ENCODE measurements at places on chromosomes 12 and 14. TPM values are rescaled to one million over a fixed set of nuclear protein-coding genes. Genes with fewer than 3 reads are reported as not detected.
A peak's percentile ranks its signal among the peaks of the same experiment; 100 is the strongest.

The TXNDC16 gene
- total RNA-seq: 10.7 TPM

The CFAP251 gene
- 3.9 TPM for total RNA-seq

The C12orf54 gene
- not detected for total RNA-seq

The DBX2 gene
- total RNA-seq: 0.19 TPM

The ZFHX2 gene
- 1.5 TPM for total RNA-seq

The POU6F1 gene
- total RNA-seq: 36.5 TPM

The ANKS1B gene
- 30.0 TPM for total RNA-seq

GRCh38 chr14:74434294-74434693 is 8.3 kb upstream of the SYNDIG1L start:
- DNase-seq: no peak

DNA sequence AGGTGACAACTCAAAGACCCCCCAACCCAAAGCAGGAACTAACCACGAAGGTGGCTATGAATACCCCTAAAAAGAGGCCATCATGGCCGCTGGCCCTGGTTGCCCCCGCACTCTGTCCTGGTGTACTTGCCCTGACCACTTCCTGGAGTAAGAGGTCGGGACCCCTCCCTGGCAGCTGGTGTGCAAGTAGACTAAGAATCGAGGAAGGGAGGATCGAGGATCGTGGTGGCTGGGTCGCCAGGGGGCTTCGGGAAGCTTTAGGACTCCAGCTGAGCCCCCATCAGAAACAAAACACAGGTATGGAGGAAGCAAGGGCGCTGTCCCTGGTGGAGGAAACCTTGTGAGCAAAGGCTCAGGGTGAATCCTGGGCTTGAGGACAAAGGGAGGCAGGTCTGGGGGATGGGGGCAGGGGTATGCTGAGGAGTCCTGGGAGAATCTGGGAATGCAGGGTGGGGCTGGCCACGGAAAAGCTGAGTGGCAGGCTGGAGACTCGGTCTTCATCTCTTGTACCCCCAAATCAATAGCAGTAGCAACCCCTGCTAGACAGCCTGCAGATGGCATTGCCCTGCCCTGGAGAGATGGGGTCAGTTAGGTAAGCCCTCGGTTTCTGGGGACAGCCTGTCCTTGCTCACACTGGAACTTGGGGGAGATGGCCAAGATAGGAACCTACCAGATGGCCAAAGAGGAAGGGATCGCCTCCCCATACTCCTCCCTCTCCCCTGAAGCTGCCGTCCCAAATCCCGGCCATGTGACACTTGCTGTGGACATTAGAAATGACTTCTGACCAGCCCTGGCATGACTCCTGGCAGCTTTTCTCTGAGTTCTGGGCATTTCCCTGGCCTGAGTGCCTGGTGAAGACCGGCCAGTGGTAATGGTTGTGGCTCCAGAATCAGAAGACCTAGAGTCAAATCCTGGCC is 45.3 kb upstream of the ESRRB start:
- DNase-seq: no peak

DNA sequence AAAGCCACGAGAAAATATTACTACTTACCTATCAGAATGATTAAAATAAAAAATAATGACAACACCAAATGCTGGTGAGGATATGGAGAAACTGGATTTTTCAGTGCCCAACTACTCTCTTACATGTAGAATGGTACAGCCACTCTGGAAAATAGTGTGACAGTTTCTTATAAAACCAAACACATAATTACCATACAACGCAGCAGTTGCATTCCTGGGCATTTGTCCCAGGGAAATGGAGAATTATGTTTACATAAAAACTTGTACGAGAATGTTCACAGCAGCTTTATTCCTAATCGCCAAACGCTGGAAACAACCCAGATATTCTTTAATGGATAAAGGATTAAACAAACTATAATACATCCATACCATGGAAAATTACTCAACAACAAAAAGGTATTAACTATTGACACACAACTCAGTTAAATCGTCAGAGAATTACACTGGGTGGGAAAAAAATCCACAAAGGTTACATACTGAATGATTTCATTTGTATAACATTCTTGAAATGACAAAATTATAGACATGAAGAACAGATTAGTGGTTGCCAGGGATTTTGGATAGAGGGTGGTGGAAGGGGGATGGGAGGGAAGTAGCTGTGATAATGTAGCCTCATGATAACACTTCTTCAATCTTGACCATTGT is 35.4 kb downstream of the TAOK3 start:
- no peak for DNase-seq

DNA sequence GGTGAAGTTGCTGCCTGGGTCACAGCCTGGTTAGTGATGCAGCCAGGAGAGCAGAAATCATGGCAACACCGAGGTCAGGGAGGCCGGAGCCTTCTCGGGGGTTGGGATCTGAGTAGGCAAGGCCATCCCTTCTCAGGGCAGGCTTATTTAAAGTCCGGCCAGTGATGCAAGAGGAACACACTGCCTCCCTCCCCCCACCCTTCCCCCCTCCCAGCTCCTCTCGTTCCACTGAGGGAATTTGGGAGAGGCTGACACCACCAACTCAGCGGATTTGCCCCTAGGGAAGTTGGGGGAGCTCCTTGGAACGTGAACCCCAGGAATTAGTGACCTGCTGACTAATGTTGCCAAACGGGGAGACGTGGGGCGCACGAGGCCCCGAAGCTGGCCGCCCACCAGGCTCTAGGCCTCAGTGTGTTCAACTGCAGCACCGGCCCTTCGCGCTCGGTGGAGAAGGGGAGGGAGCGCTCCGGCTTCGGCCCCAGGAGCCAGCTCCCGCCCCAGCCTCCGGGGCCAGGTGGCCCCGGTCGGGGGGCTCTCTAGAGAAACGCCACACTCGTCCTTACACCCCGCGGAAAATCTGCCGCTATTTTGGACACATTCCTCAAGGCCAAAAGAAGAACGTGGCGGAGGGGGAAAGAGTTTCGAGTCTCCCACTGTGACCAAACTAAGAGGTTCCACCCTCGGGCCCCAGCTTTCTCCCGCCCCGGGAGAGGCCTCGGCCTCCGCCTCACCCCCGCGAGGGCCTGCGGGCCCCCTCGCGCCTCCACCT is 1.6 kb downstream of the CTDSP2 start:
- peak; percentile 88 for DNase-seq

DNA sequence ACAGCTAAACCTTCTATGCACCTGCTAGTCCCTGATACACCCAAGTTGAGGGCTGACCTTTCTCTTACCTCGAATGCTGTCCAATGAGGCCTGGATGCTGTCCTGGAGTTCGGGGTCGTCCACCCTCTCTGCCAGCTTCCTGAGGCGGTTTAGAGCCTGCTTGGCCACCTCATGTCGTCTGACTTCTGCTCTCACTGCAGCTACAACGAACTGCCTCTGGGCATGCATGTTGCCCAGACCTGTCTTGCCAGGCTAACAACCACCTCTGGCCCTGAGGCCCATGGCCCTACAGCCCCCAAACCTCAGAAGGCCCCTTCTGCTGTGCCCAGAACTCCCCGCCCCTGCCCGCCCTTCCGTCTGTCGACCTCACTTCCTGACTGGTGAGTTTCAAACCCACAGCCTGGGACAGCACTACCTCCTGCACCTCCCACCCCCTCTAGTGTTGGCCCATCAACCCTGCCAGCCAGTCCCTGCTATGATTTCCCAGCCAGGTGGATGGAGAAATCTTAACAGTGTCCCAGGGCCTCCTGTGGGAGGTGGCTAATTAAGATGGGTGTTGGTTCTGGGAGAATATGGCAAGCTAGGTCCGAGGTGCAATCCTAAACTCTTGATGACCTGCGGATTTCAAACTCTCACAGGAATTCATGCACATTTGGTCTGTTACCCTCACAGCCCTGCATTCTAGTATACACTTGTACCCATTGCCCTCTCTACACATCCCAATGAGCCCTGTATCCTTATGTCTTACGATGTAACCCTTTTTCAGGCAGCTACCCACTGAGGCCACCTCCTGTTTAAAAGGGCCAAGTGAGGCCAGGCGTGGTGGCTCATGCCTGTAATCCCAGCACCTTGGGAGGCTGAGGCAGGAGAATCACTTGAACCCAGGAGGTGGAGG is 2.7 kb upstream of the TSPAN31 start:
- no peak for DNase-seq

- DNase-seq: no peak
Observed at GRCh38 chr12:127941332-127941731, 325.6 kb upstream of the TMEM132C start.

DNA sequence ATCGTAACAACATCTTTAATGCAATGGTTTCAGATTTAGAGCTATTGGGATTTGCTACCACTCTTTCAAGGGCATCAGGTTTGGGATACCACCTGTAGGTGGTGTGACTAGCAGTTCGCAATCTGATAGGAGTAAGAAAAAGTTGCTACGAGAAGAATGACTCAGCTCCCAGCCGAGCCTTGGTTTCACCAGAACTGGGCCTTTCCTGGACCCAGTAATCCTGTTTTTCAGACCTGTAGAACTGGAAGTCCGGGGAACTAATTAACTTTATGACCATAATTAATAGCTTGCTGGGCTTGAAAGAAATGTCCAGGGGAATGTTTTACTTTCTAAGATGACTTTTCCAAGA is 770 bp downstream of the ABHD4 start:
- no peak for DNase-seq

DNA sequence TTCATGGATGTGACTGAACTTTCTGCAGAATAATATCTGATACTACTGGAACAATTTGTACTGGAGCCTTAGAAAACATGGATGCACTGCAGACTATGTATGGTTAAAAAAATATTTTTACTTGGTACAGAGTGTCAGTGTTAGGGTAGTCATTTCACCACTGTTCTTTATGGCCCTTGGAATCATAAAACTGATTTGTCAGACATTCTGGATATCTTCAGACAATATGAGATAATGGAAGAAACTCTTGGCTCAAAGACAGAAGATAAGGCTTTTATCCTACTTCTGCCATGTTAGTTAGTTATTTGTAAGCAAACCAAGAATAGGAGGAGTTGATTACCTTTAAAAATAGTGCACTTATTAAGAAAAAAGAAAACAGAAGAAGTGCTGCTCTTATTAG is 209.4 kb downstream of the LRIG3 start:
- no peak for DNase-seq

GRCh38 chr12:80044694-80045046 is 54.7 kb upstream of the OTOGL start:
- no peak for DNase-seq
